ENCODE measurements at places on chromosomes 2 and 18. TPM values are rescaled to one million over a fixed set of nuclear protein-coding genes. Genes with fewer than 3 reads are reported as not detected.
A peak's percentile ranks its signal among the peaks of the same experiment; 100 is the strongest.

DNA sequence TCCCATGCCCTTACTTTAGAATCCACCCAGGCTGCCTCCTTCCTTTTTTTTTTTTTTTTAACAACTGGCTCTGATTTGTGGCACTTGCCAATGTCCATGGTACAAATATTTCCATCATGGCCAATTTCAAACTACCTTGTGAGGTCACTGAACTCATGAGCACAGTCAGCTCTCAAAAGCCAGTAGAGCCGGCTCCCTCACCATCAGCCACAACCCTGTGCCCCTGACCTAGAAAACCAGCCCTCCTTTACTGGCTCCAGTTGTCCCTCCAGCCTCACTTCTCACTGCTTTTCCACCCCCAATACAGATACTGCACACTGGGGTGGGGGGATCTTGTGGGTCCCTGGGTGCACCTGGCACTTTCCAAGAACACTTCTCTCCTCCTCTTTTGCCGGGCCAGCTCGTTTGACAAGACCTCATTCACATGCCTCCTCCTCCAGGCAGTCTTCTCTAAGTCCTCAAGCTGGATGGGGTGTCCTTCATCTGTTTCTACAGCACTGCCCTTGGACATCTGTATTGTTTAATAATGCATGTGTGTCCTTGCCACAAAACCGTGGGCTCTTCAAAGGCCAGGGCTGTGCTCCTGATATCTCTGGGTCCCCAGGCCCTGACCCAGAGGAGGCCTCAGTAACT lies 35.5 kb downstream of the SDC1 start:
- H3K27ac ChIP-seq, result peak overlapping the region; percentile 78
- peaks cover 4% of the 10 kb centered on the region for H3K4me1 ChIP-seq
- no peak for DNase-seq
- H3K36me3 ChIP-seq, result no peaks in the 10 kb centered on the region

DNA sequence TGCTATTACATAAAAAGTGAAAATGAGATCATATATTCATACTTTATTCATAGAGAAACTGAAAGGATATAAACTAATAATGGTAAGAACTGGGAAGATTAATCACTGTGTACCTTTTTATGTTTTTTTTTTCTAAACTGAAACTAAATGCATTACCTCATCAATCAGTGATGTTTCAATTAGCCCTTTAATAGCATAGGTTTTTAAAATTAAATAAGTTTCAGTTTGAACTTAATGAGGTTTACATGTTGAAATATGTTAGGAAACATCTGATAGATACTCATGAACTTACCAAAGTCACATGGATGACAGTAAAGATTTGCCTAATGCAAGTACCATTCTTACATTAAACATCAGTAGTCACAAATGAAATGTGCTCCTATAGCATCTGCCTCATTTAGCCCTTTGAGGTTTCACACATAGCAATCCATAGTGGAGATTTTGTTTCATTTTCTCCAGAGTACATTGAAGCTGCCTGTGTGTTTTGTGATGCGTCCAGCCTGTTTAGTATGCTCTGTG lies 8.9 kb downstream of the MAPRE2 start:
- H3K4me1 ChIP-seq, result peaks cover 57% of the 10 kb centered on the region
- H3K4me3 ChIP-seq, result peak overlapping the region; percentile 78
- H3K36me3 ChIP-seq, result peaks cover 3% of the 10 kb centered on the region
- peak overlapping the region; percentile 93 for H3K27ac ChIP-seq

NDUFV2 gene
- 222 TPM for total RNA-seq

DNA sequence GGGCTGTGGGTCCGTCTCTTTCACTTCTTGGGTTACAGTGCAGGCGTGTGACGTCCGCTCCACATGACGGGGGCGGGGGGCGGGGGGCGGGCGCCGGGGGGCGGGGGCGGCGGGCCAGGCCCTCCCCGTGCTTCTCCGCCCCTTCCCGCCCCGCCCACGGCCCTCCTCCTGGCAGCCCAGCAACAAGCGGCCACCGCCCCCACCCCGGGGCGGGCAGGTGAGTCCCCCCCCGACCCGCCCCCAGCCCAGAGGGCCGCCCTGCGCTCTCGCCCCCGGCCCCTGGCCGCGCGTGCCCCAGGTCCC lies 3.6 kb downstream of the ZNF516 start:
- DNase-seq, result peak; percentile 58
- H3K4me1 ChIP-seq, result peaks cover 43% of the 10 kb centered on the region
- H3K36me3 ChIP-seq, result no peaks in the 10 kb centered on the region

SLC5A7 gene
- not detected for total RNA-seq

EDAR gene
- 0.37 TPM for total RNA-seq

DNA sequence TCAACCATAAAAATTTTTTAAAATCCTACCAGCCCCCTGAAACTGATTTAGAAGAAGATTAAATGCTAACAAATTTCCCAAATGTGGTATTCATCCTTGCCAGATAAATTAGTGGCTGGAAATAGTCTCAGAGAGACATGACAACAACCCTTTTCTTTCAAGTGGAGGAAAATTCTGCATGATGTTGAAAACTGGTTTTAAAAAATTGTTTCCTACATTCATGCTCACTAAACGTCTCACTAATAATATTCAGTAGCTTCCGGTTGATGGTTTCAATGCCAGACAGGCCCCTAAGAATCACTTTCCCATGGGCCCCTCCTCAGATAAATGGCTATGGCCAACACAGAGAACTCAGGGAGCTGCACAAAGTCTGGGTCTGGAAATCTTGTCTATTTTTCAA lies 43.2 kb downstream of the NCKAP5 start:
- no peak overlapping the region for H3K27ac ChIP-seq
- no peak overlapping the region for H3K4me3 ChIP-seq
- DNase-seq, result no peak

DNA sequence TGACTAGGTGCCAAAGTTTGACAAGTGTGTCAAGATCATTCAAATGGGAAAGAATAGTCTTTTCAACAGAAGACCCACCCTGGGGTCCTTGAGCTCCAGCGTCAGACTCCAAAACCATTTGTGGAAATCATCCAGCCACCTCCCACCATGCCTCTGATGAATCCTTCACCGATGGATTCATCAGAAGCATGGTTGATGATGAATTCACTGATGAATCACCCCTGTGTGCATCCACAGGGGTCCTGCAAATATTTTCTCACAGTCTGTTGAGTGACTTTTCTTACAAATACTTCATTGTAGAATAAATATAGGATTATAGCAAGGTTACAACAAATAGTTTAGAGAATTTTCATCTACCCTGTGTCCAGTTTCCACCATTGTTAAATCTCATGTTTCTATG lies 4.3 kb downstream of the UGT1A9 start:
- peaks cover 2% of the 10 kb centered on the region for H3K36me3 ChIP-seq
- H3K27ac ChIP-seq, result no peak overlapping the region
- no peak overlapping the region for H3K4me3 ChIP-seq
- H3K4me1 ChIP-seq, result no peaks in the 10 kb centered on the region
- H3K27me3 ChIP-seq, result peaks cover 61% of the 10 kb centered on the region

GRCh38 chr2:240921995-240922244 lies 15.8 kb downstream of the CROCC2 start:
- peaks cover under 1% of the 10 kb centered on the region for H3K4me1 ChIP-seq
- H3K36me3 ChIP-seq, result no peaks in the 10 kb centered on the region
- H3K27ac ChIP-seq, result no peak overlapping the region
- no peak overlapping the region for H3K4me3 ChIP-seq

DNA sequence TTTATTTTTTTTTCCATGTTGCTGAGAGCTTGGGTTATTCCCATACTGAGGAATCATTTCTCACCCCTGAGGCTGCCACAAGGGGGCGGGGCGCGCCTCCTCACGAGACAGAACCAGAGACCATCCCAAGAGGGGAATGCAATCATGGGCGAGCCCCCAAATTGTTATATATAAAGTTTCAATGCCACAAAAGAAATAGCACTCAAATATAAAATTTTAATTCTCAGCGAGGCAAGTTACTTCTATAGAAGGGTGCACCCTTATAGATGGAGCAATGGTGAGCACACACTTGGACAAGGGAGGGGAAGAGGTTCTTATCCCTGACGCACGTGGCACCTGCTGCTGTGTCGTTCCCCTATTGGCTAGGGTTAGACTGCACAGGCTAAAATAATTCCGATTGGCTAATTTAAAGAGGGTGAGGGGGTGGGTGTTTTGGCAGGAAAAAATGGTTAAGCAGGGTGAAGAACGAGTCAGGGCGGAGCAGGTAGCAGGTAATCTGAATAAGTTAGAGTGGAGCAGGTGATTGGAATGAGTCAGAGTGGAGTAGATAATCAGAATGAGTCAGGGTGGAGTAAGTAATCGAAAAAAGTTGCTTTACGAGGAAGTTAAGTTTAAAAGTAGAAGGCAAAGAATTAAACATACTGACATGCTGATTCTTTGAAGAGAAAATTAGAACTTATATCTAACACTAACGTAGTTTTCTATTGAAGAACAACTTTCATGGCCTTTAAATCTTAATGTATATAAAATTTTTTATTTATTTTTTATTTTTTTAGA lies 177.5 kb downstream of the MTCL1 start:
- H3K36me3 ChIP-seq, result no peaks in the 10 kb centered on the region
- no peak overlapping the region for H3K27ac ChIP-seq
- H3K27me3 ChIP-seq, result peaks cover 4% of the 10 kb centered on the region
